ENCODE measurements at places on chromosomes 5 and 9.

DNA sequence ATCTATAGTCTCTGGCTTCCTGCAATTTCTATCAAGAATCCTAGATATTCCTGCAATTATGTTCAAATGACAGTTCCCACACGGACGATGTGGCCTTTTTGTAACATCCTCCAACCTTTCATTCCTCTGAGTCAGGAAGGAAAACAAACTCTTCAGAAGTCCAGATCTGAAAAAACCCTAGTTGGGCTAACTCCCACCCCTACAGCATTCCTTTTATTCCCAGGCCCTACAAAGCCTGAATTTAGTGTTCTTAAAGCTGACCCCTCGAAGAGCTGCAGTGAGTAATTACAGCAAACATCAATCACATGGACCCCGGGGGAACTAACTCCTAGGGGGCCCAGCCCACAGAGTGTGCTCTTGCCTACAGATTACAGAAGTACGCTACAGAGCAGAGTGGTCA lies 99.7 kb downstream of the SERINC5 start:
- no peak for DNase-seq

DNA sequence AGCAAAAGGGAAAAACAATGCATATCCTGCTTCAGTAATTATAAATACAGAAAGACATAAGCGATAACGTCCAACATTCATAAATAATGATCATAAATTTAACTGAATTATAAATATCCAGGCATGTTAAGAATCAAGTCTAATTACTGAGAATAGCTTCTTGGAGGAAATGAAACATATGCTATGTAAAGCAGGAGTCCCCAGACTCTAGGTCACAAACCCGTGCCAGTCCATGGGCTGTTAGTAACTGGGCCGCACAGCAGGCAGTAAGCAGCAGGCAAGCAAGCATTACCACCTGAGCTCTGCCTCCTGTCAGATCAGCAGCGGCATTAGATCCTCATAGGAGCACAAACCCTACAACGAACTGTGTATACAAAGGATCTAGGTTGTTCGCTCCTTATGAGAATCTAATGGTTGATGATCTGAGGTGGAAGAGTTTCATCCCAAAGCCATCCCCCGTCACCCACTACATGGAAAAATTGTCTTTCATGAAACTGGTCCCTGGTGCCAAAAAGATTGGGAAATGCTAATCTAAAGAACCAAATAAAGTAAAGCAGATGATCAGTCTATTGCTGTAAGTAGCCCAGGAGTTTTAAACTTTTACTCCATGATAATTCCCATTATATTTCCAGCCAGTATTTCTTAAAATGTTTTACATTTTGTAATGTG lies 50.4 kb downstream of the CERT1 start:
- peak; percentile 12 for DNase-seq

DNA sequence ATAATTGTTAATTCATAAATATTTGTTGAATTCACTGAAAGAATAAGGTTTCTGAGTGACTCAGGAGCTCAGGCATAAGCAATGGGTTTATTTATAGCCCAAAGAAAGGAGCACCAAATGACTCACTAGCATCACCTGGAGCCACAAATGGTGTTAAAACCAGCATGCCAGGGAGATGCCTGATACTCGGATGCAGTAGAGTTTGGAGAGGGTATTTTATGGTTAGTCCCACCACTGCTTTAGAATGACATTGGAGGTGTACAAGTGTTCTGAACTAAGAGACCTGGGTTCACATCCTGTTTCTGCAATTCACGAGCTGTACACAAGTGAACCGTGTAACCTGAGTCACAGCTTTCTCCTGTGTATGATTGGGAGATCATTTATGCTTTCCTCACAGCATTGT lies 25.2 kb downstream of the CCL28 start:
- no peak for DNase-seq

DNA sequence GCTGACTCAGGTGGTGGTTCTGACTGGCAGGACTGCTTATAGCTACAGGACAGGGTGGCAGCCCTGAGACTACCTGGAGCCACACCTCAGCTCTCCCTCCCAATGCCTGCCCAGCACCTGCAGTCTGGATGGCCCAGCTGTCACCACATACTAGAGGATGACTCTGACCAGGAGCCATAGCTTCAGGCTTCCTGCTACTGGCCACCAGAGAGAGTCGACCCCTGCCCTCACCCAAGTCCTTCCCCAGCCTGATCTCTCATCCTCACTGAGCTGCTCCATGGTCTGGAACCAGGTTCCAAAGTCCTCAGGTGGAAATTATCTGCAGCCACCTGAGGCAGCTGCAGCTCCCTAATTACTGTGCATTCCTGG lies 25.6 kb upstream of the TDRD7 start:
- no peak for DNase-seq

DNA sequence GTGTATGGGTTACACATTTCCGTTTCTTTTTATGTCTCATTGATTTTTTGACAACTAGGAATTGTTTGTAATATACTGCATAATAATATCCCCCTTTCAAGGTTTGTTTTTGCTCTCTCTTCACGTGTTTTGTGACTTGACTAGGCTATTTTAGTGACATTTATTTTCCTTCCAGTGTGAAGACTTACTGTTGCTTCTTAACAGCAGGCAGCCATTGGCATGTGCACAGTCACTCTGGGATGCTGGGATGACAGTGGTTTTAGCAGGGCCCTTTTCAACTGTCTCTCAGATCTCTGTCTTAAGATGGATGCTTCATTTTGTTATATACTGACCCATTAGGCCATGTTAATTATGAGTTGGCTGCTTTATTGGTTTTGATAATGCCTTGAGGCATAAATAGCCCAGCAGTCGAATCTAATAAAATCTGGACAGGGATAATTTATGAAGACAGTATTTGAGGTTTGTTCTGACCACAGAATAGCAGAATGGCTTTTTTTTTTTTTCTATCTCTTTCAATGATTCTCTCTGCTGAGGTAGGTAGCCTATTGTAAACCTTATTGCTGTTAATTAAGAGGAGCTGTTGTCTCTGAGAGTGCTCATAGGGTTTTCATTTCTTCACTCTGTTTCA lies 536.0 kb downstream of the GABRG2 start:
- DNase-seq = no peak

DNA sequence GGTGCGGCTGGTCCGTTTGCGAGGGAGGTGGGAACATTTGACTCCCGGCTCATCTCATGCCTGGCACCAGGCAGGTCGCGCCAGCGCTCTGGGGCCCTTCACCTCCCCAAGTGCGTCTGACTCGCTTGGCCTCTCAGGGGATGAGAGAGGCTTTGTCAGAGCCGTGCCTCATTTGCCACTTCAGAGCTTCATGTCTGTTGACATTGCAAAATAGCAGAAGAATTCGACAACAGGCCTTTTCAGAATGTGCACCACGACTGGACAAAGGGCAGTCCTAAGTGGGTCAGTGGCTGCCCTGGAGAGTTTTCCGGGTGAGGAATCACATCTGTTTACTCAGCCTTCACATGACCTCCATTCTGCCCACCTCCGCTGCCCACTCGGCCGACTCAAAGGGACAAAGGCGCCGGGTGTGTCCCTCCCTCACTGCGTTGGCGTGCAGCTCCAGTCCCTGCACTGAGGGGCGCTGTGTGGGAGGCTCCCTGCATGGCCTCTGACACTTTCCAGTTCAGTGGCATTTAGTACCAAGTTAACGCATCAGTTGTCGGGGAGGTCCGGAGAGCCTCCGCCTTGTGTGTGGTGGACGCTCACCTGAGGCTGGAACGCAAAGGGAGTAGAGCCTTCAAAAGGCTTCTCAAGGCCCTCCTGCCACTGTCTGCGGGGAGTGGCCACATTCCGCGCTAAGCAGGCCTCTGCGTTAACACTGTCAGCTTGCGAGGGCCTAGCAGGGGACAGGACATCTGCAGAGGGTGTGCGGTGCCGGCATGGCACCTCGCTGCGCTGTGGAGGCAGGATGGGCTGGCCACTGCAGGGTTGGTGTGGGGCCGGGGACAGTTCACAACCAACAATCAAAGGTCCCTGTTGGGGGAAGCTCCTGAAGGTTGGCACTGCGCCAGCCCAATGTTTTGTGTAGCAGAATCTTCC lies 171.5 kb downstream of the NXNL2 start:
- no peak for DNase-seq

DNA sequence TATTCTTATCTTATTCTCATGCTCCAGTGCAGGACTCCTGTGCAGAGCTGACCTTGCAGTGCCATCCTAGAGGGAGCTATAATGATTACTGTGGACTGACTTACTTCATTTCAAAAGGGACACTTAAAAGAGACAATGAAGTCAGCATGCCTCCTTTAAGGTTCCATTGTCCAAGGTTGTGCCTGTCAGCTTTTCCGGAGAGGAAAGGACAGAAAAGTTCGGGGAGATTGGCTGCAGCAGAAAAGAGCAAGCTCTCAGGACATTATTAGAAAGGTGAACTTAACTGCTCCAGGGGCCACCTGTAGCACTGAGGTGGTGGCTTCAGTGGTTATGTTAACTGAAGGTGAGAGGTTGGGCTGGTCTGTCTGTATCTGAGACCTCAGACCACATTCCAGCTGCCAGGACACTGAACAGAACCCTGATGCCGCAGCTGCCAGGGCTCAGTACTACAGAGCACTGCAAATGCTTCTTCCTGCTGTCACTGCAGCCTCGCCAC lies 112.9 kb downstream of the ST8SIA4 start:
- DNase-seq = no peak

DNA sequence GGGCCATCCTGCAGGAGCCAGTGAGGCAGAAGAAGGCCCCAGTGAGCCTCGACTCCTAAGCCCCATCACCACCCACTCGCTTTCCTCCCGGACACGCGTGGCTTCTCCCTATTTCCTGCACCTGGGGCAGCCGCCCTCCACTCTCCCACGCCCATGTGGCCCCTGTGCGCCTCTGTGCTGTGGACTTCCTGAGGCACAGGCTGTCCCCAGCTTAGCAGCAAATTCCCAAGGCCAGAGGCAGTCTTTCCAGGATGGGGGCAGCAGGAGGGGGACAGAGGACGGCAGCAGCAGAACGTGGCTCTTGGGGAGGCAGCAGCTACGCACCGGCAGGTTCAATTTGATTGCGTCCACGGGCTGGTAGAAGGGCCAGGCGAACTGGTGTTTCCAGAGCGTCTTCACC lies 14.9 kb downstream of the BRD3 start:
- DNase-seq = no peak

DNA sequence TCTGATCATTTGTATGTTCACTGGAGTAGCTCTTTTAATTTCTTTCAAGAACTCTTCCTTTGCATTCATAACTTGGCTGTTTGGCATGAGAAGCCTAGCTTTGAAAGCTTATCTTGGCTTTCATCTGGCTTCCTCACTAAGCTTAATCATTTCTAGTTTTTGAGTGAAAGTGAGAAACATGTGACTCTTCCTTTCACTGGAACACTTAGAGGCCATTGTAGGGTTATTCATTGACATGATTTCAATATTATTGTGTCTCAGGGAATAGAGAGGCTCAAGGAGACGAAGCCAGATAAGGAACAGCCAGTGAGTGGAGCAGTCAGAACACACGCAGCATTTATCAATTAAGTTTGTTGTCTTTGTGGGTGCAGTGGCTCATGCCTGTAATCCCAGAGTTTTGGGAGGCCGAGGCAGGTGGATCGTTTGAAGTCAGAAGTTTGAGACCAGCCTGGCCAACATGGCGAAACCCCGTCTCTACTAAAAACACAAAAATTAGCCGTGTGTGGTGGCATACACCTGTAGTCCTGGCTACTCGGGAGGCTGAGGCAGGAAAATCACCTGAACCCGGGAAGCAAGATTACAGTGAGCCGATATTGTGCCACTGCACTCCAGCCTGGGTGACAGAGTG lies 98.3 kb downstream of the UGCG start:
- no peak for DNase-seq

DNA sequence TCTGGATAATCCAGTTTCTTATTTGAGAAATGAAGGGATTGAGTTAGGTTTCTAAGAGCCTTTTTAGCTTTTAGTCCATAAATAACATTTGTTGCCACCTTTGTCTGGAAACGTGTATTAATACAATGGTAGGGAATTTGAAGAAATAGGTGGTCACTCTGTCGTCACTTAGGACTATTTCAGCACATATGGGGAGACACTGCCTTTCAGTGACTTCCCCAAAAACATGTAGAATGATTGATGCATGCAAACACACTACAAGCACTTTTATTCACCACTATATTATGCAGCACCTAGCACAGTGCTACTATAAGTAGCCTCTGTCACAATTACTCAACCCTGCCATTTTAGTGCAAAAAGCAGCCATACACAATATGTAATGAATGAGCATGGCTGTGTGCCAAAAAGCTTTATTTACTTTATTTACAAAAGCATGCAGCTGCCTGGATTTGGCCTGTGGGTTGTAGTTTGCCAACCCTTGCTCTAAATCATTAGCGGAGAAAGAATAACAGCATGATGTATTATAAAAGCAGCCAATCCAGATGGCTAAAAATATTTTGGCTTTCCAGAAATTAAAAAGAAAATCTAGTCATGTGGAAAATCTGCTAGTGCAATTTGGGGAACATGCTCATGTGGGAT lies 154.2 kb upstream of the HMHB1 start:
- no peak for DNase-seq

DNA sequence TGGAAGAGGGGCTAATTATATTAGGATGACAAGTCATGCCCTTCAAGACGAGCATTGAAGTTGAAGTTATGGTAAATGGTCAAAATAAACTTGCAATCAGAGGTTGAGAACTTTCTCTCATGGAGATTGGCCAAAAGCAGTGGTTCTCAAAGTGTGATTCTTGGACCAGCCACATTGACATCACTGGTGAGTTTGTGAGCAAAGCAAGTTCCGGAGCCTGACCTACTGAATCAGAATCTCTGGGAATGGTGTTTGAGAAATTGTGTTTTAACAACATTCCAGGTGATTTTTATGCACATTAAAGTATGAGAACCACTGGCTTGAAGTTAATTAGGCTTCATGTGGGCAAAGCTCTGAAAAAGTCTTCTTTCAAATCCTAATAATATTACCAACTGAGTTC lies 403.5 kb downstream of the ZSWIM6 start:
- no peak for DNase-seq

All from memory B cell (primary cell).